ENCODE measurements at places on chromosomes 2 and 18.

DNA sequence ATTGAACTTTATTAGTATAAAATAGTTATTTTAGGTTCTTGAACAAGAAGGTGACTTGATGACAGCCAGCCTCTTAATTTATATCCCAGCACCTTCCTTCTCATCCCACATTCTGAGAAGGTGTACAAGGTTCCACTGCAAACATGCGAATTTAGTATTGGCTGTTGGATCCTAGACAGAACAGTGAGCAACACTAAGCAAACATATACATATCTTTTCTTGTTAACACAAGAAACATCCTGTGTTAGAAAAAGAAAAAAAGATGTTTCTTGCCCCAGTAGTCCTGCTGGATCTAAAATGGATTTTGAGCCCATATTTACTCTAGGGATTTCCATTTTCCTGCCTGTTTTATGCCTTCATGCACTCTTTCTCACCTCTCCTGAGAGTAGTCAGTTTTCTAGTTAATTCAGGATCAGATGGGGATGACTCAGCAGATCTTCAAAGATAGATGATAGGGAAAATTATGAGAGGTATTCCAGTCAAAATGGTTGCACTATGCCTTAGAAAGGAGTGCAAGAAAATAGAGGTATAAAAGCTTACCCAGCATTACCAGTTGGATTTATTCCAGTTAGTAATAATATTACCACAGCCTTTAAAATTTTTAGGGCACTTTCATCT is 336.5 kb downstream of the MEIS1 start:
- DNase-seq, result no peak

DNA sequence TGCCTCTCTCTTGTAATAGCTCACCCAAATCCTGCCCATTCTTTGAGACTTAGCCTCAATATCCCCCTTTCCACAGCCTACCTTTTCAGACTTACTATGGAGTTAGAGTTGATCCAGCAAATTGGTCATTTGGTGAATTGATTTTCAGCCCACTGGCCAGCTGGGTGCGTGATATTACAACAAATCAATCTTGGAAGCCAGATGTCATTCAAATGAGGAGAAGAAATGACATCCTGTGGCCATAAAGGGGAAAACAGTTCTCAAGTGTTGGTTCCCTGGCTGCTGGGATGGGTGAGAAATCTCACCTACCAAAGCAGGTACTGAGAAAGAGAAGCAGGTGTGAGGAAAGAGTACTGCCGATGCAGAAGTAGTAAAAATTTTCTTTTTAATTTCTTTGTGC is 36.7 kb upstream of the FOXI3 start:
- DNase-seq, result no peak

DNA sequence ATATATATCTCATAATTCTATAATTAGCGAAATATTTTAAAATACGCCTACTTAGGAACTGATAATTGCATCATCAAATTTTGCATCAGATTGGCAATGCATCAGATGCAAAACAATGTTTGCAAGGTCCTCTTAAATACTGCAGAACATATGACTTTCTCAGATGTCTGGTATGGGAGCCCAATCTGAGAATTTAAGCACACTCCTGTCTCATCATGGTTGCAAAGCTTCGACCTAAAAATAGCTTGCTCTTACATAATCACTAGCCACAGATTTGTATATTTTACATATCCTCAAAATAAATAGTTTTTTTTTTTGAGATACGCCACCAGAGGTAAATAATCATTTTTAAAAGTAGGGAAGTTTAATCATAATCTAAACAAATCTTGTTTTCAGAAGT is 123.2 kb downstream of the CABYR start:
- DNase-seq, result no peak

DNA sequence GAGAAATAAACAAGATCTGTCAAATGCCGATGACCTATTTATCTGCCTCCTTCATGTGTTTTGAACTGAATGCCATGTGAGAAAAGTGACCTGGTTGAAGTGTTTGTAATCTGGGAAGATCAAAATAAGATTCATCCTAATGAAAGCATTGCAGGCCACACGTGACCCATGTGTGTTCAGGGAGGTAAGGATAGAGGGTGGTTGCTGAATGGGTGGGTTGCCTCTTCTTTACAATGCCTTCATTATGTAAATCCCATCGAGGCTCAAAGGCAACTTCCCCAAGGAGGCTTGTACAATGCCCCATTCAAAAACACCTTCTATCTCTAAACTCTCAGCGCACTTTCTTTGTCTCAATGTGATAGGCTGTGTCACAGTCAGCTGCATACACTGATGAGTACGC is 273.1 kb downstream of the LRATD1 start:
- no peak for DNase-seq

DNA sequence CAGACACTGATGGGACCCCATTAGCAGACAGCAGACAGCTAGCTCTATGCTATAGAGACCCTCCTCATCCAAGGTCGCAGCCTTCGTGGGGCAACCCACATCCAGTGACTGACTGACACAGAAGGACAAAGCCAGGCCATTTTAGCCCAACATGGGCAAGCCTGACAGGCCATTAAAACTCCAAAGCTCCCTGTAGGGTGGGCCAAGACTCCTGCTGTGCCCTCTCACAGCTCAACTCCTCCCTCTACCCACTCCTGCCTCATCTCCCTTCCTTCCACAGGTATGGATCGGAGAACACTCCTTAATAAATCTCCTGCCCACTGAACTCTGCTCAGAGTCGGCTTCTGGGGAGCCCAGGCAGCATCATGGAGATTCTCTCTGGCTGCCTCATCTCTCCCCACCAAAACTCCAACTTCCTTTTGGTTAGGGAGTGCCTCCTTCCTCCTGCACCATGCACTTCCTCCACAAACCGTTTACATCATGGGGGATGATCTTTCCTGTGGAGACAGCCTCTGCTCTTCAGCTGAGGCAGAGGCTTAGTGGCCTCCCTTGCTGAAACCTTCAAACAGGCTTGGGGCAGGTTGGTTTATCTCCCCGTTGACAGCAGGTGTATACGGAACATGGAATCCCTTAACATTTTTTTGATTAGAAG is 86.5 kb downstream of the ACTR3 start:
- no peak for DNase-seq

DNA sequence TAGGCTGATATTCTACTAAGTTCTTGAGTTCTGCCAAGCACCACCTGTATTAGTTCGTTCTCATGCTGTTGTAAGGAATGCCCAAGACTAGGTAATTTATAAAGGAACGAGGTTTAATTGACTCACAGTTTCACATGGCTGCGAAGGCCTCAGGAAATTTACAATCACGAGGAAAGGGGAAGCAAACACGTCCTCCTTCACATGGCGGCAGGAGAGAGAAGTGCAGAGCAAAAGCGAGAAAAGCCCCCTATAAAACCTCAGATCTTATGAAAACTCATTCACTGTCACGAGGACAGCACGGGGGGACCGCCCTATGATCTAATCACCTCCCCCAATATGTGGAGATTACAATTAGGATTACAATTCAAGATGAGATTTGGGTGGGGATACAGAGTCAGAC is 47.7 kb upstream of the YWHAQ start:
- peak; percentile 21 for DNase-seq

DNA sequence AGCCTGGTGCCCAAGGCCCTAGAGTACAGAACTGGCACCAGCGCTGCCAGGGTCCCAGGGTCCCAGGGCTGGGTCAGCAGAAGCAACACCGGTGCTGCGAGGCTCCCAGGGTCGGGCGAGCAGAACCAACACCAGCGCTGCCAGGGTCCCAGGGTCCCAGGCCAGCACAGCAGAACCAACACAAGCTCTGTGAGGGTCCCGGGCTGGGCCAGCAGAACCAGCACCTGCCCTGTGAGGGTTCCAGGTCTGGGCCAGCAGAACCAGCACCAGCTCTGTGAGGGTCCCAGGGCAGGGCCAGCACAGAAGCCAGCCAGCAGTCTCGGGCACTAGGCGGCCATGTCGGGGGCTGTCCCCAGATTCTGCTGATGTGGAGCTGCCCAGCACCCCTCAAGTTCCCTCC is 93.1 kb downstream of the GALR1 start:
- no peak for DNase-seq

DNA sequence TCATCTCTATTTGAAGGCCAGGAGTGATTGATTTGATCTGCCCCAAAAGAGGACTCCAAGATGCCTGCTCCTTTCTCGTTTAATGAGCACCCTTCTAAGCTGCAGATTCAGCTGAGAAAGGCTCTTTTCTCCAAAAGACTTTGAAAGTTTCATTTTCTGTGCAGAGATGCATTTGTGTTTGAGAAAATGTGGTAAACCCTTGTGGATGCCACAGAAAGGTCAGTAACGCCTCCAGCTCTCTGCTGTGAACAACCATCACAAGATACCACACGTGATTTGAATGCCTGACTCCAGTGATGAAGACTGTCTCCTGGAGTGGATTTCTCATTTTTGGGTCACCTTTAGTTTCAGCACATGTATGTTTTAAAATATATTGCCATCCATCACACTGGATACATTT is 35.0 kb upstream of the CCDC85A start:
- no peak for DNase-seq

DNA sequence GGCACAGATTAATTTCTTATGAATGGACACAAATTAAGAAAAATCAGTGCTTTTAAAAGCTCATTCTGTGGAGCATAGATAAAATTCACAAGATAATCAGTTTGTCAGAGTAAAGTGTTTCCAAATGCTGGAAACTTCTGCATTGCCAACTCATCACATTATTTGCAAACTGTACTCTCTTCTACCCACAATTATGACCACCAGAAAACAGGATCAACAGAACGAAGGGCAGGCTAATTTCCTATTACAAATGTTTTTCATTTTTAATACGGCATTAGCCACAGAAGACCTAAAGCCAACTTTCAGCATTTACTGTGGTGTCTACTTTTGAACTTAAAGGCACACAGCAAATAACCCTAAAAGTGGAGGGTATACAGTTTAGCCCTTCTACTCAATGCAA is 6.0 kb downstream of the IRS1 start:
- DNase-seq, result no peak

- no peak for DNase-seq
Observed at GRCh38 chr2:156513219-156513618, 77.0 kb downstream of the GPD2 start.

DNA sequence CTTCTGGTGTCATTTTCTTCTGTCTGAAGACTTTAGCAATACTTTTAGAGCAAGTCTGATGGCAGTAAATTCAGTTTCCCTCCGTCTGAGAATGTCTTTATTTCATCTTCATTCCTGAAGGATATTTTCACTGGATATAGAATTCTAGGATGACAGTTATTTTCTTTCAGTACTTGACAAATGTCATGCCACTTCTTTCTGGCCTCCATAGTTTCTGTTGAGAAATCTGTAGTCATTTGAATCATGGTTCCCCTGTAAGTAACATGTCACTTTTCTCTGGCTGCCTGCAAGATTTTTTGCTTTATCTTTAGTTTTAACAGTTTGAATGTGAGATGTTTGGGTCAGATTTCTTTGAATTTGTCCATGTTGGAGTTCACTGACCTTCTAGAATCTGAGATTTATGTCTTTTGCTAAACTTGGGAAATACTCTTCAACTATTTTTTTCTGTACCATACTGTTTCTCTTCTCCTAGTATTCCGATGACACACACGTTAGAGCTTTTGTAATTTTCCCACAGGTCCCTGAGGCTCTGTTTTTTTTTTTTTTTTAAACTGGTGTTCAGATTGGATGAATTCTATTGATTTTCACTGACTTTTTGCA is 30.2 kb downstream of the RMND5A start:
- no peak for DNase-seq

DNA sequence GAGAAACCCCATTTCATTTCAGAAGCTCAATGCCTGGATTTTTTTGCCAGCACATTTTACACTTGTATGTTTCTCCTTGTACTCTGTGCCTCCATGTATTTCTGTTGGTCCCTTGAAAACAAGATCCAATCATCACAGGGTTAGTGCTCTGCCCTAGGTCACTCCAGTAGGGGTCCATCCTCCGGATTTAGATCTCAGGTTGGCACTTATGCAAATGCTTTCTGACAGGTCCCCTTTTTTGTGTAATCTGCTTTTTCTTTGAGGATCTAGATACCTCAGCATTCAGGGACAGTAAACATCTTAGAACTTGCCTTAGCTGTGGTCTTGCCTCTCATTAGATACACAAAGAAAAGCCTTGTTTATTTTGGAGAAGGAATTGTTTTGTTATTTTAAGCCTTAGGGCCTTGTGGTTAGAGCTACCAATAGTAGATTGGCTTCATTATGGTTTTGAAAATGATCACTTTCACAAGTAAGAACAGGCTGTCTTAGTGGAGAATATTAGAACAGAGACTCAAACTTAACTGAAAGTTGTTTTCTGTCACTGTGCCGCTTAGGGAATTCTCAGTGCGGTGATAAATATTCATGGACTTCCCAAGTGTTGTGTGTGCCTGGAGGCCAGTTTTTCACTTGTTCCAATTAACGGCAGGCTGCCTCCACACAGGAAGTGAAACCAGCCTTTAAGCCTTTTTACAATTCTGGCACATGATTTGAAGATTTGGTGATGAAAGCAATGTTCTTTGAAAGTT is 7.8 kb downstream of the MERTK start:
- DNase-seq, result no peak
